ENCODE measurements at places on chromosomes 5 and 9. TPM values are rescaled to one million over a fixed set of nuclear protein-coding genes. Genes with fewer than 3 reads are reported as not detected.

NUTM2G gene
- 0.32 TPM for total RNA-seq

GRCh38 chr9:87850391-87850790 lies 32.3 kb upstream of the SPATA31E1 start:
- no peak for DNase-seq
- no peaks in the 10 kb centered on the region for H3K4me1 ChIP-seq
- no peak overlapping the region for H3K4me3 ChIP-seq
- H3K27me3 ChIP-seq, result no peaks in the 10 kb centered on the region
- H3K27ac ChIP-seq, result no peak overlapping the region
- no peaks in the 10 kb centered on the region for H3K36me3 ChIP-seq

DNA sequence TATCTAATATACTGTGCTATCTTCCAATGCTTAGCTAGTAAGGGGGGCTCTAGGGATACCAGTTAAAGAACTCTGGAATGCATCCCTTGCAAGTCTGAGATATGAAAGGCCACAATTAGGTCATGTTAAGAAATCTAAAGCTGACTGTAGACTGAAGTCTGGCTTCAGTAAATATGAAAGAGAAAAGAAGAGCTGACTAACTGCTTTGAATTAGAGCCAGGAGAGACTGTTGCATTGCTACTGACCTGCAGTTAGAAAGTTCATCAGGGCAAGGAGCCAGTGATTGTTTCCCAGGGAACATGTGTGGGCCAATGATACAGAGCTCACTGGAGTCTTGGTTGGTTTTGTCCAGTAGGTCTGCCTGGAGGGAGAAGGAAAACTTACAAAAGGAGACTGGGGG lies 472.1 kb upstream of the TNC start:
- H3K27ac ChIP-seq, result no peak overlapping the region
- H3K4me3 ChIP-seq, result no peak overlapping the region
- no peaks in the 10 kb centered on the region for H3K36me3 ChIP-seq
- peak; percentile 41 for DNase-seq
- no peaks in the 10 kb centered on the region for H3K27me3 ChIP-seq

PCDHGA11 gene
- total RNA-seq, result 1.8 TPM

ST8SIA4 gene
- total RNA-seq, result 6.0 TPM

DNA sequence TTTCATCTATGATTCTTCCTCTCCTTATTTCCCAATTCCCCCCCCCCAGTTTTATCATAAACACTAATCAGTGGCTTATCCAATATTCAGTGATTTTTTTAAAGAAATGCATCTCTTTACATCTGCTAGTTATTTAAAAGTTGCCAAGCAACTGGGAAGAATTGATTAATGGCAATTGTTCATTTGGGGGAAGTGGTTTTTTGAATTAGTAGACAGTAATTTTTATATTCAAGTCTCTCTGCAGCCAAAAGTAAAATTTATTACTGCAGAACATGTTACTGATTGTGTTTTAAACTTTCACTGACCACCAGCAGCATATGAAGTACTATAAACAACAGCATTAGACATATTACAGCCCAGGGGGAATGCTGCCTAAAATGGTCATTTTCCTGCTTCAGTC lies 308.8 kb upstream of the NREP start:
- H3K27ac ChIP-seq, result no peak overlapping the region
- H3K4me1 ChIP-seq, result no peaks in the 10 kb centered on the region
- no peak for DNase-seq
- H3K27me3 ChIP-seq, result no peaks in the 10 kb centered on the region

DNA sequence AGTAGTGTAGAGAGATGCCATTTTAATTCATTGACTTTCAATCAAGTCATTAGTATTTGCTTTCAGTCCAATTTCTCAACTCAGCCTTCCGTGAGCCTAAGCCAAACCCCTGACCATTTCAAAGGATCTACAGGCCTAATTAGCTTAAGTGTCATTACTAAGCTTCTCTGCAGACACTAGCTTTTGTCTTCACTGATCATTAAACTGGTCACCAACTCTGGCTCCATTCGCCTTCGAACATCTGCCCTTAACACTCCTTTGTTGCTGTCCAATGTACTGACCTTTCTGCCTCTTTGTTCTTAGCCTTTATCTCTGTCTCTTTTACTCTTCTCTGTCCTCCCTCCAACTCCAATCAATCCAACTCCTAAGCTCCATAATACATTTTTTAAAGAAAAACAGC lies 299.3 kb downstream of the DIRAS2 start:
- DNase-seq, result no peak
- no peaks in the 10 kb centered on the region for H3K36me3 ChIP-seq
- no peaks in the 10 kb centered on the region for H3K27me3 ChIP-seq

EXD3 gene
- 11.8 TPM for total RNA-seq

GRCh38 chr9:90249094-90249493 lies 393.5 kb downstream of the DIRAS2 start:
- no peak overlapping the region for H3K27ac ChIP-seq
- H3K27me3 ChIP-seq, result no peaks in the 10 kb centered on the region
- DNase-seq, result no peak
- no peak overlapping the region for H3K4me3 ChIP-seq
